ENCODE measurements at places on chromosomes 2 and 18.

GRCh38 chr2:11128243-11128951 lies 26.9 kb upstream of the SLC66A3 start:
- DNase-seq, result peak; percentile 11

DNA sequence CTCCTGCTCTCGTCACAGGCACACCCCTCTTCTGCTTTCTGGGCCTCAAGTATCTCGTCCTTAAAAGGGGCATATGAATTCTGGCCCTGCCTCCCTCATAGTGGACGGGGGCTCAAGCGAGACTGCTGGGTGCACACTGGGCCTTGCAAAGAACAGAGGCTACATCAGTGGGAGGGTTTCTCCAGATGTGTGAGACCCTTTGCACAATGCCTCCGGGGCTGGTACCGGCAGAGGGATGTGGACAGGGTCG lies 25.0 kb downstream of the CRACDL start:
- DNase-seq, result no peak

- DNase-seq, result peak; percentile 73
Measured at GRCh38 chr2:168427451-168427850, 28.6 kb upstream of the CERS6 start.

GRCh38 chr2:207810200-207810788 lies 40.6 kb upstream of the FZD5 start:
- DNase-seq, result no peak

- DNase-seq, result no peak
Measured at GRCh38 chr18:61738488-61738887, 154.3 kb downstream of the RNF152 start.

DNA sequence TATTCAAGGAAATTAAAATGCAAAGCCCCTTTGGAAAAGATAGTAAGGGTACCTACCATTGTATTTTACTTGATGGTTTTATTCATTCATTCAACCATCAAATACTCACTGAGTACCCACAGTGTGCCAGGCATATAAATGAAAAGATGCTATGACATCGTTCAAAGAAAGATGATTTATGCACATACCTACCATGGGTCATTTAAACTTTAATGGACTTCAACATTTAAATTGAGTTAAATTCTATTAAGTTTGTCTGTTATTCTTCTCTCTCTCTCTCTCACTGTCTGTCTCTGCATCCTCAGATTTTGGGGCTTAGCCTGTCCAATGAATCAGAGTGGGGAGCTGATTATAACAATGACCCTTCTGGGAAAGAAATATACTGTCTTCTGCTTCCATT lies 87.9 kb downstream of the CERS6 start:
- no peak for DNase-seq

- DNase-seq, result no peak
Measured at GRCh38 chr2:110143982-110144381, 28.4 kb upstream of the MALL start.

All from AG09309 (cell line).